ENCODE measurements at places on chromosomes 16 and 17.

DNA sequence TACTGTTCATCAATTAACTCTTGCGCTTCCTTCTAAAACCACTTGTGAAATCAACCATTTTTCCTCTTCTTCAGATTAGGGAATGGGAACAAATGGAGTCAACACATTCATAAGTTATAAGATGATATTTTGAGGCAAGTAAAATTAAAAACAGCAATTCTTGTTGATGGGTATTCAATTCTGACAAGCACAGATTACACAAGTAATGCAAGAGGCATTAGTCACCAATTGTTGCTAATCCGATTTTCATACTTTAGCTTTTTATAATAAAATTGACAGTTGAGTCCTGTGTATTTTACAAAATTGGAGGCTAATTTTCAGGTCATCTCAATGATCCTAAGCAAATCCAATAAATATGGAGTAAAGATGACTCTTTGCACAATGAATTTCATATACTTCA is 918.4 kb upstream of the SOX9 start:
- no peak for DNase-seq

GRCh38 chr16:4055748-4056147 is 60.5 kb downstream of the ADCY9 start:
- DNase-seq = no peak

DNA sequence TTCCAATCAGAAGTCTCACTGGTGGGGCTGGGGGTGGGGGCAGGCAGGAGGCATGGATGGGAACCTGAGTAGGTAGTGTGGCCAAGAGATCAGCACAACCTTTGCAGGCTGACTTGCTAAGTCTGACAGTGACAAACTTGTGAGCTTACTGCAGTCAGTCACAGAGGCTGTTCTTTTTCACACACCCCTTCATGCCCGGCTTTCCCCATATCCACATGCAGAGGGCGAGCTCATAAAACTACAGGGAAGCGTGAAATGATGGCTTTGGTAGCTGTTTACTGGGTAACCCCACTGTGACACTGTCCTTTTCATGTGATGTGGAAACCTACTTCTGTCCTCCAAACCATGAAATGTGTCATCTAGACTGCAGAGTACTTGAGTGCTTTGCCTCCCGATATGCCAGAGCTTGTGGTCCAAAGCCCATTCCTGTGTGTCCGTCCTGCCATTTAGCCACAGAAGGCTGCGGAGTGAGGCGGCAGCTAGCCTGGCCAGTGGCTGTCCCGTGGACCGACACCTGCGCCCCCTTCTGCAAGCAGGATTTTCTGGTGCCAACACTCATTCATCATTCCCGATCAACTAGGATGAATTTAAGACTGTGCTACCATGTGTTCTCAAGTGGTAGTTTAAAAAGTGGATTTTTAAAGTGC is 9.8 kb downstream of the GEMIN4 start:
- DNase-seq = no peak

- DNase-seq = no peak
Measured at GRCh38 chr17:2624292-2624731, 30.9 kb downstream of the PAFAH1B1 start.

Data from NCI-H1436 treated with DMSO at 0.1 percent for 48 hours (cell line).